ENCODE measurements at places on chromosomes 2 and 18.

DNA sequence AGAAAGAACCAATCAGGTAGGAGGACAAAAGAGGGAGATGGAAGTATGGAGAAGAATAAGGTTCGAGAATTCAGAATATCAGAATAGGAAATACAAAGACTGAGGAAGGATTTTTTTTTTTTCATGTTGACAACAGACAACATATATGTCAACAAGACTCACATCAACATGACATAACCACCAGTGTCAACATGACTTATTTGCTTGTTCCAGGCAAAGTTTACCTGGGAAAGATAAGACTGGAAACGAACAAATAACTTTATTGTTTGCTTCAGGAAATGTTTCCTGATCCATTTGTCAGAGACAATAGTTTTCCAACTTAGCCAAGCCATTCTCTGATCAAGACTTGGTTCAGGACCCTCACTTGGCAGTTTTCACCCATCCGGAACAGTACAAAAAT, 321.9 kb upstream of the NETO1 start:
- no peak for DNase-seq

- no peak for DNase-seq
Measured at GRCh38 chr2:49943944-49944778, 789.8 kb upstream of the FSHR start.

DNA sequence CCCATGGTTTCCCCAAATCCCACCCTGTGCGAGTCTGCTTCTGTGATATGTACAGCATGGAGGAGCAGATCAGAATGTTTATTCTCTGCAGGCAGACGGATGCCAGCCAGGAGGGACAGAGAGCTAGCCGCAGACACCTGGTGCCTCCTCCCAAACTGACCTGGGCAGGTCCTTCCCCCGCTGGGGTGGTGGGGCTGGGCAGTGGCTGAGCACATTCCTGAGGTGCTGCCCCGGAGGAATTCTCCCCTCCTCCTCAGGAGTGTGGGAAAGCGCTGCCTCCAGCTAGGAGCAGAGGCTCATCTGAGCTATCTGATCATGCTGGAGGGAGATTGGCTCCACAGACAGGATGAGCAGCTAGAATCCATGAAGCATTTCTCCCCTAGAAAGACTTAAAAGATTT, 21.7 kb downstream of the C2orf92 start:
- DNase-seq = no peak

DNA sequence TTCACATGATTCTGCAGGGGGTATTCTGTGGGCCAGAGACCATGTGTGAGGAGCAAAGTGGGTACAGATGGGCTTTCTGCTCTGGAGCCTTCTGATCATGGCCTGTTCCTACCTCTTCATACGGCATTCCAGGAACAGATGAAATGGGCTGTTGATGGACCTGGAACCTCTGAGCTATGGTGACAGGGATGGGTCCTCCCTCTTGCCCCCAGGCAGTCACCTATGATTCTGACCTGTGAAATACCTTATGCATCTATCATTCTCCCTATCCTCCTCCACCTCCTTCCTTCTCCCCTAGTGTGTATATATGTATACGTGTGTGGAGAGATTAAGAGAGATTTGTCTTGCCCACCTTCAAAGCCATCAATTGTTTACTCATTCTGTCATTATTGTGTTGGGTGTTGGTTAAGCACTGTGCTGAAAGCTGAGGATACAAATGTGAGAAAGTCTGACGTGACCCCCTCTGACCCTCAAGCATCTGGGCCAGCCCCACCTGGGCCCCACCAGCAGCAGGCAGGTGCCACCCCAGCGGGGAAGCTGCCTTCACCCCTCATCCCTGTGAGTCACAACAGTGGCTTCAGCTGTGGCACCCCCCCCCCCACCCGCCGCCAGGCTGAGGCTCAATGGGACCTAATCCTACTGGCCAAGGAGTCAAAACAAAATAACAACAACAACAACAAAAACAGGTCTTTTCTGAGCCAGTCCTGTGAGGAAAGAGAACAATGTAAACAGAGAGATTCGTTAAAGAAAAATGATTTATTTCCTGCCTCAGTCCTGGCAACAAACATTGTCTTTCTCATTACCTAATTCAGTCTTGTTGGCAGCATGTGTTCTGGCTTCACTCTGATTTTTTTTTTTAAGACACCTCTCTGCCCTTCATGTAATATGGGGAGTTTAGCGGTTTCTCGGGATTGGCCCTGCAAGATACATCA, 103.8 kb upstream of the CDC42EP3 start:
- peak; percentile 76 for DNase-seq

DNA sequence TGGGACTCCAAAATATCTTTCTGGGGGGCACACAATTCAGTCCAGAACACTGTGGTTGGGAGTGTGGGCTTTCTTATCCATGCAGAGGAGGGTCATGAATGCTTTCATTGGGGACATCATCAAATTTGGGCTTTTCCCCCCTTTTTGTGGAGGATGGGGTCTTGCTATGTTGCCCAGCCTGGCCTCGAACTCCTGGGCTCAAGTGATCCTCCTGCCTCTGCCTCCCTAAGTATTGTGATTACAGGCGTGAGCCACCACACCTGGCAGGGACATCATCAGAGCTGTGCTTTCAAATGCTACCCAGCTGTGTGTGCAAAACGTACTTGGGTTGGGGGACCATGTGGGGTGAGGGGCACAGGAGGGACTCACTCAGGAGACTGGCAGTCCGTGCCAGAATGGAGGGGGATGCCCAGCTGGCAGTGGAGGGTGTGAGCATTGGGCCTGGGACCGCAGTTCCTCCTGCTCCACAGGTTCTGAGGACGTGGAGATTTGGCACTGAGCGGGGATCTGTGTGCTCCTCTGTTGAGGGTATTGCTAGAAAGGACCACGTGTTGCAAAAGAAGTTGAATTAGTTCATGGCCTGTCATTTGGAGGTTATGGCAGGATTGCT, 24.4 kb downstream of the EMILIN2 start:
- DNase-seq = no peak

- DNase-seq = peak; percentile 37
Measured at GRCh38 chr2:10193851-10194820, 71.6 kb downstream of the RRM2 start.

DNA sequence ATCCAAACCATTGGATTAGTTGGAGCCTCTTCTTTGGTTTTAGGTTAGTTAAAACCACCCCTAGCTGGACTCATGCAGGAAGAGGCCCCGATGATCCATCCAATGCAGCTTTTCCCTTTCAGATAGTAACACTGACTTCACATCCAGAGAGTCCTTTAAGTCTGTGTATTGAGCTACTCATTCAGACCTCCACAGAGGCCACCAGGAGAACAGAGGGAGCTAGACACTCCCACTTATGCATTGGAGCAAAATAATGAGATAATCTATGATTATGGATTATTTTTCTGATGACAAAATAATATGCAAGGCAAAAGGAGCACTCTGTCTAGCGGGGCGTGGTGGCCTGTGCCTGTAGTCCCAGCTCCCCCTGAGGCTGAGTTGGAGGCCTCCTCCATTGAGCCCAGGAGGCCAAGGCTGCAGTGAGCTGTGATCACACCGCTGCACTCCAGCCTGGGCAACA, 1.6 kb upstream of the ROCK2 start:
- DNase-seq = no peak

DNA sequence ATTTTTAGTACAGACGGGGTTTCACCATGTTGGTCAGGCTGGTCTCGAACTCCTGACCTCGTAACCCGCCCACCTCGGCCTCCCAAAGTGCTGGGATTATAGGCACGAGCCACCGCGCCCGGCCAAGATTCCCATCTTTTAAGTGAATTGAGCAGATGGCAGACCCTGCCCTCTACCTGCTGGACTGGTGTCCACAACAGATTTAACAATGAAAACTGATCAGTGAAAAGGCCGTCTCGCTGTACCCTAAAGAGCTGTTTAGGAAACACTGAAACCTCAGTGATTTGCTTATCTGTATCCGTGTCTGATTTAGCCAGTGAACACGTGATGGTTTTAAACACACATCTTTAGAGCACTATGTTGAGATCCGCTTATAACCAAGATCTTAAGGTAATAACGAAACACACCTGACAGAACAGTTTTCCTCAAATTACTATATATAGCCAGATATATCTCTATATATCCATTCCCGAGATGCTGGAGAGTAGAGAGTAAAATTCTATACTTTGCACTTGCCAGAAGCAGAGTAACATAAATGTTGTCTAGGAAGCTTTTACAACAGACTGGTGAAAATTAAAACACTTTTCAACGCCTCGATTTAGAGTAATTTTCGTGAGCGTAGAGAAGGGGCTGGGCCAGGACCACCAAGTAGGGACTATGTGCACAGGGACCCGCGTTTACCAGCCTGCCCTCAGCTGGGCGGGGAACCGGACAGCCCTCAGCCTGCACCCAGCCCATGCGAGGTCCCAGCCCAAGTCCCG, 594 bp downstream of the FAM161A start:
- DNase-seq = peak; percentile 28

DNA sequence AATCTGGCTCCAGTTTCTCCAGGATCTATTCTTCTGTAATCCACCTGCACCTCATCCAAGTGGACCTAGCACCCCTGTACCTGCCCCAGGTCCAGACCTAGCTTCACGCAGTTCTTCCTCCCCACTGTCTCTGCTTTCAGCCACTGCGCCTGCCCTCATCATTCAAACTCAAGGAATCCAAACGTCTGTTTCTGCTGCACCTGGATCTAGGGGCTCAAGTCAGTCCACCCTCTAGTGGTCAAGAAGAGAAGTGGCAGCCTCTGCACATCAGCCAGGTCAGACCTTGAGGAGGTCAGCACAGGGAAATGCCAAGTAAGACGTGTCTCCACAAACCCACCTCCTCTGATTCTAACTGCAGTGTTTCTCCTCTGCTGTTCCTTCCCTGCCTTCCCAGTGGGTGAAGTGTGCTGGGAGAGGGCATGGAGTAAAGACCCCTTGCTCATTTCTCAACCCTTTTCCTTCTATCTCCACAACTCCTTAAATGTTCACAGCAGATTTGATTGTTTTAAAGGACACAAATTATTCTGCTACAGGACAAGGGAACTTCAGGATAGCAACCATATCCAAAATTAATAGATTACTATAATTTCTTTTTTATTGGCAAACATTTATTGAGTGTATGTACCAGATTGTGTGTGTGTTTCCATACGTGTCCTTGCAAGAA, 8.6 kb upstream of the RNF152 start:
- DNase-seq = peak; percentile 62

DNA sequence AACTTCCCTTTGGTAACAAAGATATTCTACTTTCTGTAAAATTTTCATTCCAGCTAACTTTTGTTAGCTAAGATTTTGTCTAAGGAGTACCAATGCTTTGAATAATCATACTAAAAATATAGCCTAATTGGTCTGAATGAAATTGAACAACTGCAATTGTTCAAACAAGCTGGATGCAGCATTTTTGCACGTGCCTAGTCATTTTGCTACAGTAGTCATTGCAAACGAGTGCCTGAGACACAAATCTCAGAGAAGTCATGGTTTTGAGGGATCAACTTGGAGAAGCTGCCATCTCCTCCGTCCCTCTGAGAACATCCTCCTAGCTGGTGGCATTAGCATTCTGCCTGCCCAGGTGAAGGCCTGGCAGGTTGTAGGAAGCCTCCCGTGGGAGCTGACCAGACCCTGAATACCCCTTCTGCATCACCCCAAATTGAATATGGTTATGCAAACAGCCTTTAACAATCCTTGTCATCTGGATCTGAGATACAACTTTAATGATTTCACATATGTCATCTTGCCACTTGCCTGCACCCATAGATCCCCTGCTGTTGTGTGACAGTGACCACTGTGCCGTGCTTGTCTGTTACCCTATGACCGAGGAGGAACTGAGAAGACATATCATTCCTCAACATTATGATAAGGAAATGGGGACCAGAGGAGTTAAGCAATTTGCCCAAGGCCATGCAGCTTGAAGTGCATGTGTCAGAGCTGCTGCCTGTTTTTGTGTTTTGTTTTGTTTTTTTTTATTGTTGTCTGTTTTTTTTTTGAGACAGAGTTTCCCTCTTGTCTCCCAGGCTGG, 29.1 kb upstream of the MGAT4A start:
- no peak for DNase-seq

DNA sequence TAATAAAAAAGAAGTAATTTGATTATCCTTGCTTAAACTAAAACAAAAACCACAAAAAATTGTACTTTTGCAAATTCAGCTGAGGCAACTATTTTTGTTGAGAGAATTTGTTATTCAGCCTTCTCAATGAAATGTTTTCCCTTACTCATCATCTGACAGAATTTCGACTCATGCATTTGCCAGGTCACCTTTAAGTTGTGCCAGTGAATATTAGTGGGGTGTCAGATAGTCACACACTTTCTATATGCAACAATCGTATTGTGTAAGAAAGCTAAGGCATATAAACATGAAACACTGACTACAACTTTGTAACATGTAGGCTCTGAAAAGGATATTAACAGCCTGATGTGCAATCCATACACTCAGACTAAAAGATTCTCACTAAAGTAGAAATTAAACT, 1653.1 kb upstream of the SLC39A10 start:
- no peak for DNase-seq

DNA sequence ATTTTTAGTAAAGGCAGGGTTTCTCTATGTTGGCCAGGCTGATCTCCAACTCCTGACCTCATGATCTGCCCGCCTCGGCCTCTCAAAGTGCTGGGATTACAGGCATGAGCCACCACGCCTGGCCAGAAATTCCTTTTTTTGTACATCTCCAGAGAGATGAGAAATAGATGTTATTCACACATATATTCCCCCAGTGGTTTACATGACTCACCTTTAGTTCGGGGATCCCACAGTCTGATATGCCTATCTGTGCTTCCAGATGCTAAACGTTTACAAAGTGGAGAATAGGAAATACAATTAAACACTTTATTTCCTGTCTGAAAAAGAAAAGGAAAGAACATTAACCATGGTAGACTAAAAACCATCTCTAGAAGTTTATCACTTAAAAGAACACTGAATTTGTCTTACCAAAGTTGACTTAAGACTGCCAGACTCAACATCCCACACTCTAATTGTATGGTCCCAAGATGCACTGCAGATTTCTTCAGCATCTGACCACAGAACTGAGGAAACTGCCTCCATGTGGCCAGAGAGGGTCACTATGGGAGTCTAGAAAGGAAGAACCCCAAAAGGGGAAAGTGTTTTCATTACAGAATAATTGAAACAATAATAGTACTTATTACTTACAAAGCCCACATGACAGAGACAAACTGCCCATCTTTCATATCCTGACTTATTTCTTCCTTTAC, 12.6 kb upstream of the ICA1L start:
- DNase-seq = peak; percentile 5

- peak; percentile 98 for DNase-seq
Measured at GRCh38 chr18:3603421-3604234, 153.7 kb downstream of the TGIF1 start.

DNA sequence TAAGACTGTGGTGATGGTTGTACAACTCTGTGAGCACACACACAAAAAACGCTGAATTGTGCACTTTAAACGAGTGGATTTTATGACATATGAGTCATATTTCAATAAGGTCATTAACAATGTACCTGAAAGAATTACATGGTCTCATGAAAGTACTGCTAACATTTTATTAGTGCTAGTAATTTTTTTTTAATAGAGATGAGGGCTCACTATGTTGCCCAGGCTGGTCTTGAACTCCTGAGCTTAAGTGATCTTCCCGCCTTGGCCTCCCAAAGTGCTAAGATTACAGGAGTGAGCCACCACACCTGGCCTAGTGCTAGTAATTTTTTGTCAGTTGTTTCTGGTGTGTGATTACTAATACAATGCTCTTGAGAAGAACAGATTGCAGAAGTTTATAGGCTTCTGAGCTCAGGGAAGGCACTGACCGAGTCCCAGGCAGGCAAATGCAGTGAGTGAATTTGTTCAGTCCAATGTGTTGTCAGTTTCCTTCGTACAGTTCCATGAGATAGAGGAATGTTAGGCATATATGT, 177.0 kb downstream of the TGIF1 start:
- DNase-seq = no peak
